HS-5 (cell line): ENCODE measurements at places on chromosomes 1 and 21.

GRCh38 chr1:69256036-69256435, 311.7 kb upstream of the LRRC7 start:
- DNase-seq = no peak

GRCh38 chr21:37783016-37783415, 133.2 kb downstream of the KCNJ6 start:
- no peak for DNase-seq

- no peak for DNase-seq
Measured at GRCh38 chr1:21232044-21232443, 55.3 kb upstream of the EIF4G3 start.

DNA sequence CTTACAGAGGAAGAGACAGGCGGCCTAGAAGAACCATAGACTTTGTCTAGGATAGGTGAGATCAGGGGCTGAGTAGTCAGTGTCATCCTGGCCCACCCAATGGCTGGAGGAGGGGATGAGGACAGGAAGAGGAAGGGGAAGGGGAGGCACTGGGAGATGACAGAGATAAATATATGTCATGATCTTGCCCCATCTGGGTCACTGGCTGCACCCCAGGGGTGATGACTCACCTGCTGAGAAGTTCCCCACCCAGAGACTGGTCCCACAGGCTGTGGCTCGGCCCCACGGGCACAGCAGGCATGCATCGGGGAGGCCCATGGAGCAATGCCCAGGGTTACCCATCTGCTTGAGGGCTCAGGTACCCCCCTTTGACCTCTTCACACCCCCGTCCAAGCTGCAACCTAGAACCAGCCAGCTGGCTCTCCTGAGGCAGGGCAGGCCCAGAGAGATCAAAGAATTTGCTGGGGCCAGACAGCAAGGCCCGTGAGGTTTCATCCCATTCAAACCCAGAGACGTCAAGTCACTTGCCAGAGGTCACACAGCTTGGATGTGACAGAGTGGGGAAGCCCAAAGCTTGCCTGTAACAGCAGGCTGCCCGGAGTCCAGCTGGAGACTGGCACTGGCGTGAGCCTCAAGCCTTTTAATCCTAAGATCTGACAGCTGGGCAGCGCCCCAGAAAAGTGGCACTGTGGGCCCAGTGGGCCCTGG, 34.7 kb upstream of the CASZ1 start:
- peak; percentile 3 for DNase-seq

GRCh38 chr1:37410815-37411214, 63.6 kb upstream of the ZC3H12A start:
- no peak for DNase-seq

DNA sequence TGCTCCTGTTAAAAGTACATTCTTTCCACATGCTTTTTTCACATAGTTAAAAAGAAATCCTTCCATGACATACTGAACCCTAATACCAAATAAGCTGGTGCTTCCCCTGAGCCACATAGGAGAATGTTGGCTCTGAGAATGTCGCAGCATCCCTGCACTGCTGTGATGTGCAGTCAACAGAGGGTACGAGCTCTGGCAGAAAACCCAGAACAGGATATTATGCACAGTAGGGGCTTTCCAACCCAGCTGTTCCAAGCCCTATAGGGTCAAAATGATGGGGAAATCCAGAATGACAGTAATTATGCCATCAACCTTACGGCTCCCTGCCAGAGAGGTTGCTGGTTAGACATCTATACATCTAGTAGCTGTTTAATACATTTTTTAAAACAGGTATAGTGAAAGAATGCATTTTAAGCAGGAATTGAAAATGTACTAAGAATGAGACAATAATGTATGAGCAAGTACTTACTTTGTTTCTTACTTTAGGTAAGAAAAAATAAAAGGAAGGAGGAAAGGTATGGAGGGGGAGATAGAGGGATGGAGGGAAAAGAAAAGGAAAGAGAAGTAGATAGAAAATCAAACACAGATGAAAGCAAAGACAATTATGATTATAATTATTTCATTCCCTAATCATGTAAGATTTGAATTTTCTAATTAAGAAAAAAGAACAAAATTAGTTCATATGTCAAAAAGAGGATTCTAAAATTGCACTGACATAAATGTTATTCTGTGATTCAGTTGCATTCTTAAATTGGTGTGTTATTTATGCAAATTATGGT, 126.0 kb downstream of the NR5A2 start:
- no peak for DNase-seq

GRCh38 chr1:117970252-117970651, 40.7 kb downstream of the WDR3 start:
- no peak for DNase-seq

GRCh38 chr1:162899422-162900146, 38.6 kb upstream of the CCDC190 start:
- DNase-seq = peak; percentile 72

- DNase-seq = no peak
Measured at GRCh38 chr1:28314547-28314941, 14.3 kb upstream of the MED18 start.
